ENCODE measurements at places on chromosomes 16 and 17. TPM values are rescaled to one million over a fixed set of nuclear protein-coding genes. Genes with fewer than 3 reads are reported as not detected.

The CDIP1 gene
- 10.2 TPM for total RNA-seq

The PYY gene
- not detected for total RNA-seq

The NGFR gene
- 1.6 TPM for total RNA-seq

The HOXB7 gene
- total RNA-seq, result not detected

The TMEM11 gene
- total RNA-seq, result 29.0 TPM
